Stimulated activated CD8-positive, alpha-beta memory T cell treated with anti-CD3 and anti-CD28 coated beads, Interleukin-2, amount 100 ng/mL, for 48 hours (primary cell): ENCODE measurements at places on chromosomes 6 and 20.

GRCh38 chr20:35907017-35907701, 47.1 kb downstream of the SCAND1 start:
- no peak for DNase-seq

GRCh38 chr6:17103715-17104114, 1.9 kb downstream of the STMND1 start:
- no peak for DNase-seq

- DNase-seq = no peak
Observed at GRCh38 chr6:144564202-144564601, 279.1 kb downstream of the UTRN start.

- DNase-seq = no peak
Observed at GRCh38 chr6:155132617-155133016, 131.2 kb upstream of the CLDN20 start.

GRCh38 chr6:26180346-26180745, 93.1 kb downstream of the HFE start:
- DNase-seq = no peak

GRCh38 chr6:27188061-27188884, 59.2 kb upstream of the PRSS16 start:
- no peak for DNase-seq

DNA sequence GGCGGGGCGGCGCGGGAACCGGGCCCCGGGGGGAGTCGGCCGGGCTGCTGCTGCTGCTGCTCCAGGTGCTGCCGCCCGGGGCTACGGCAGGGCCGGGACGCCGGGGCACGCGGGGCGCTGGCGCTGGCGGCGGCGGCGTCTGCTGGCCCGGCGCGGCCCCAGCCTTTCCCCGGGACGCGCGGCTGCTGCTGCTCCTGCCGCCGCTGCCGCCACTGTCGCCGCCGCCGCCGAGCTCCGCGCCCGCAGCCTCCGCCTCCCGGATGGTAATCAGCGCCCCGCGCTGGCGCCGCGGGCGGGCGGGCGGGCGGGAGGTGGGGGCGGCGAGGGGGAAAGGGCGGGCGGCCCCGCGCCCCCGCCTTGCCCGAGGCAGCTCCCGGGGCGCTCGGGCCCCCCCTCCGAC, 306 bp downstream of the EBF4 start:
- DNase-seq = no peak

- no peak for DNase-seq
Observed at GRCh38 chr6:15549371-15549770, 113.5 kb downstream of the DTNBP1 start.

GRCh38 chr6:25706314-25707014, 48.1 kb upstream of the SLC17A4 start:
- DNase-seq = no peak

DNA sequence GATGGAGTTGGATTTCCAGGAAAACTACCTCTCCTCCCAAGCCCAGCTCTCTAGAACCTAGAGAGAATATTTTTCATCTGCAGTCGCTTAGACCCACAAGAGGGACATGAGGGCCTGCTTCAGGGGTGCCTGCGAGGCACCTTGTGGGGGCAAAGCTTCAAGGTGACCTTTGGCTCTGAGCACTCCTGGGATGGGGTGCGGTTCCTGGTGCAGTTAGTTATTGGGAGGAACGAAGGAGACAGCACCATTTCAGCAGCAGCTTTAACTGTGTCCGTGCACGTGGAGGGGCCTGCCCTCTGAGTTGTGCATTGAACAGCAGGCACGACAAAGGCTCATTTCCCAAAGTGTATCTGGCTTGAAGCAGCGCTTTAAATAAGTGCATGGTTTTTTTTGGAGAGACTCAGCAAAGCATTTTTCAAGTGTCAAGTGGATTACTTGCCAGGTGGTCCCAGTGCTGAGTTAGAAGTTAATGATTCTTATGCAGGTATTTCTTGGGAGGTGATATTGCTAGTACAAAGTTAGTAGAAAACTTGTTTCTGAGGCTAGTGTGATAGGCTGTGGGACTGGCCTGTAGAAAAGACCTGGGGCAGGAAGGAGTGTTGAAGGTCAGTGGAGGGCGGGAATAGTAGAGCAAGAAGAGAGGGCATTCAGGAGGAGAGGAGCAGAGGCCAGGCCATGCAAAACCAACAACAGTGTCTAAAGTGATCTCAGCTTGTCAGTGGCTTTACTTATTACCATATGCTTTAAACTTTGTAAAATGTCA, 3.8 kb downstream of the IGF2R start:
- DNase-seq = no peak

GRCh38 chr6:12224251-12224650, 65.9 kb upstream of the EDN1 start:
- no peak for DNase-seq

DNA sequence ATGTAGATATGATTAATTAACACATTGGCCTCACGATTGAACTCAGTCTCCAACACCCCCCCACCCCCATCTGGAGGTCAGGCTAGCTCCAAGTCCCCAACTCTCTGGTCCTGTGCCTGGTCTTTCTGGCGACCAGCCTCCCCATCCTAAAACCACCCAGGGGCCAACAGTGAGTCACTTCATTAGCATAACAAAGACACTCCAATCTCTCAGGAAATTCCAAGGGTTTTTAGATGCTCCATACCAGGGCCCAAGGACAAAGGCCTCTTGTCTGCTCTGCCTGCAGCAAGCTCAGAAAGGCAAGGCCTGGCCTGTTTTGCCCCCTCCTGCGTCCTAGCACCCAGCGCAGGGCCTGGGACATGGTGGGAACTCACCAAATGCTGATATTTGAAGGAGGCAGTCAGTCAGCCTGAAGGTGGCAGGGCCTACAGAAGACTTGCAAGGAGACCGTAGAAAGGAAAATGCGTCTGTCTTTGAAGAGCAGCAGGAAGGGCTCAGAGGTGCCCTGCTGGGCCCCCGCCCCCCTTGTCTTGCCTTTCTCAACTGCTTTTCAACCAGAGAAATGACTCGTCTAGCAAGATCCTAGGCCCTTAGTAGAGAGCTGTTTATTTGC, 184.7 kb downstream of the CDH4 start:
- DNase-seq = no peak

DNA sequence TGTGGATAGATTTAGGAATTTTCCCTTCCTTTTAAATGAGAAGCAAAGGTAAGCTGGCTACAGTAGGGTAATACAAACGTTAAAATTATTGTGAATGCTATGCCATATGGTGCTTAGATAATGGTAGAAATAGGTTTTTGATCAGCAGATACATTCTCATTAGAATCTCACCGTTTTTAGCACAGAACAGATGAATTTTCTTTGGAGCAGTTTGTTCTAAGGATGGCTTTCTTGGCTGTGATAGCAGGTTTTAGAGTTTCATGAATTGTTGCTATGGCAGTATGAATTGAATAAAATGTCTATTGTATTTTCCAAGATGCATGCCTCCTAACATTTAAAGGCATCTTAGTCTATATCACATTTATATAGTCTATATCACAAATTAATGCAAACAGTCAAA, 1394.5 kb downstream of the EPHA7 start:
- no peak for DNase-seq

- no peak for DNase-seq
Observed at GRCh38 chr6:35224720-35225119, 11.0 kb downstream of the SCUBE3 start.

- no peak for DNase-seq
Observed at GRCh38 chr6:7249391-7249790, 63.6 kb downstream of the SSR1 start.

- no peak for DNase-seq
Observed at GRCh38 chr6:47426524-47427302, 50.9 kb upstream of the CD2AP start.

- DNase-seq = no peak
Observed at GRCh38 chr20:4090756-4091489, 75.6 kb upstream of the RNF24 start.

DNA sequence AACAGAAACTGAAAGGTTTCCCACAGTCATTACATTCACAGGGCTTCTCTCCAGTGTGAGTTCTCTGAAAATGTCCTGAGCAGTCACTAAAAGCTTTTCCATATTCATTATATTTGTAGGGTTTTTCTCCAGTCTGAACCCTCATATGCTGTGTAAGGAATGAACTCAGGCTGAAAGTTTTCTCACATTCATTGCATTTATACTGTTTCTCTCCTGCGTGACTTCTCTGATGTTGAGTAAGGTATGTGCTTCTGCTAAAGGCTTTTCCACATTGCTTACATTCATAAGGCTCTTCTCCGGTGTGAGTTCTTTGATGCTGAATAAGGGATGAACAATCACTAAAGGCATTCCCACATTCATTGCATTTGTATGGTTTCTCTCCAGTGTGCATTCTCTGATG, 29.8 kb upstream of the ZNF391 start:
- no peak for DNase-seq

DNA sequence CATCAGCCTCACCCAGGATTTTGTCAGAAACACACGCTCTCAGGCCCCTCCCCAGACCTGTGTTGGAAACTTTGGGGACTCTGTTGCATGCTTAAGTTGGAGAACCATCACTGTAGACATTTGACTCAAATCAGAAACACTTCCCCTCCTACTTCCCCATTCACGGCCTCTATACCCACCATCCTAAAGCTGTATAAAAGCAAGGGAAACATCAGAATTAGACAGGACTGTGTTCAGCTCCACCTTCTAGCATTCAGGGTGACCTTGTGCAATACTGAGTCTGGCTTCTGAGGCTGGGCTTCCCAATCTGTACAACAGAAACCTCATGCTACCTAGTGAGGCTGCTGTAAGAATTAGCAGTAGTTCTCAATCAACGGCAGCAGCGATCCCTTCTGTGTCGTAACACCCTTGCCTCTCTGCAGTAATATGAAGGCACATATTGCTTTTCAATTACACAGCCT, 252.3 kb downstream of the LY86 start:
- DNase-seq = no peak

GRCh38 chr6:163962627-163963117, 548.2 kb downstream of the QKI start:
- no peak for DNase-seq

GRCh38 chr6:127463056-127463455, 3.9 kb upstream of the KIAA0408 start:
- no peak for DNase-seq

- no peak for DNase-seq
Observed at GRCh38 chr6:11909696-11910132, 102.4 kb upstream of the HIVEP1 start.

DNA sequence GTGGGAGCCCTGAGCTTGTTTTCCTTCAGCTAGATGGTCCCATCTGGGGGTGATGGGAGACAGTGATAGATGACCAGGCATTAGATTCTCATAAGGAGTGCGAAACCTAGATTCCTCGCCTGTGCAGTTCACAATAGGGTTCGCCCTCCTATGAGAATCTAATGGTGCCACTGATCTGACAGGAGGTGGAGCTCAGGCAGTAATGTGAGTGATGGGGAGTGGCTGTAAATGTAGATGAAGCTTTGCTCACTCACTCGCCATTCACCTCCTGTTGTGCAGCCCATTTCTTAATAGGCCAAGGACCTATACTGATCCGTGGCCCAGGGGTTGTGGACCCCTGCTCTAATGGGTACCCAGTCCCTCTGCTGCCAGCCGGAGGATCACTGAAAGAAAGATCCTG, 20.7 kb upstream of the KCNB1 start:
- DNase-seq = no peak

GRCh38 chr6:53671111-53671510, 5.6 kb upstream of the KLHL31 start:
- DNase-seq = no peak

- DNase-seq = no peak
Observed at GRCh38 chr20:7989379-7989778, 30.2 kb downstream of the TMX4 start.

GRCh38 chr6:126955621-126956020, 162.8 kb upstream of the RSPO3 start:
- DNase-seq = no peak

DNA sequence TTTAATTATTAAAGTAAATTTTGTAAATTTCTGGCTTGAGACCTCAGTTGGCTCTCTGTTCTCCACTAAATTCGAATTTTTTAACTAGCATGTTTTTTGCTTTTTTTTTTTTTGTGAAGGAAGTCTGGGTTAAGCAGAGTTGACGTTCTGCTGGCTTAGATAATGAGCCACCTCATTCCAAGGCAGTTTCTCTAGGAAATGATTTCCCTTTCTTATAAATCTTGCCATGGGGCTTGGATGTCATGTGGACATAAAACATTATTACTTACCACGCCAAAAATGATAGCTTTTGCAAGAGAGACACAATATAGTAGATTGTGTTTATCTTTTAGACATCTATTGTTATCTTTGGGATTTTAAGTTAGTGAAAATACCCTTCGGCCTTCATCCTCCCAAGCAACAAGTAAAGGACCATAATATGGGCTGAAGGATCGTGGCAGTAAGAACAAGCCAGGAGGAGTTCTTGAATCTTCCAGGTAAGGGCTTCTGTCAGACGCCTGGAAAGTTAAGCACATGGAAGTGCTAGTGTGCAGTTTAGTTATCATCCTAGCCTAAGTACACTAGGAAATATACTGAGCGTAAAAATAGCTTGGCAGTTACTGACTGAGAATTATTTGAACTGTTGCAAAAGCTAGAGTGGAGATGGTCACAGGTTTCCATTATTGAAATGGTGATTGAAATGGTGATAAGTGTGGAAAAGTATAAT, 30.7 kb downstream of the ADGRG6 start:
- no peak for DNase-seq

GRCh38 chr6:169420912-169421543, 167.4 kb upstream of the THBS2 start:
- DNase-seq = no peak

- no peak for DNase-seq
Observed at GRCh38 chr6:154165478-154165877, 126.4 kb downstream of the OPRM1 start.

DNA sequence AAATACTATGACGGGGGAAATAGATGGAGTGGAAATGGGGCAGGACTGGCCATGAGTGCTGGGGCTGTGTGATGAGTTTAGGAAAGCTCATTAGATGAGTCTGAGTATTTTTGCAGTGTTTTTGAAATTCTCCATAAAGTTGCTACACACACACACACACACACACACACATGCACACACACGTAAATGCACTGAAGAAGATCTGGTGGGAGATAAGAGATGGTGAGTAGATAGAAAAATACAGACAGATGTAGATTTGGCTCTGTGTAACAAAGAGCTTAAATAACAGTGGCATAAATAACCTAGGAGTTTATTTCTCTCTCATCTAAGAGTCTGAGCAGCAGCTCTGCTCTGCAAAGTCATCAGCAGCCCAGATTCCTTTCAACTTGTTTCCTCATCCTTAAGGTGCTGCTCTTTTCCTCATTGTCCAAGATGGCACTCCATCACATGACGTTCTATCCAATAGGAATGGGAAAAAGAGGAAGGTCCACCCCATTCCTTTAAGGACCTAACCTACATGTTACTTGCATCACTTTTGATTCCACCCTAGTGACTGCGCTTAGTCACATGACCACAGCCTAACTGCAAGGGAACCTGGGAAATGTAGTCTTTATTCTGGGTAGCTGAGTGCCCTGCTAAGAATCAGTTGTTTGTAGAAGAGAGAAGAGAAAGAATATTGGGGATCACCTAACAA, 76.4 kb downstream of the EYA2 start:
- no peak for DNase-seq

- DNase-seq = no peak
Observed at GRCh38 chr20:41170386-41171105, 33.2 kb downstream of the PLCG1 start.
